ENCODE measurements at places on chromosomes 6 and 20.
A peak's percentile ranks its signal among the peaks of the same experiment; 100 is the strongest.

DNA sequence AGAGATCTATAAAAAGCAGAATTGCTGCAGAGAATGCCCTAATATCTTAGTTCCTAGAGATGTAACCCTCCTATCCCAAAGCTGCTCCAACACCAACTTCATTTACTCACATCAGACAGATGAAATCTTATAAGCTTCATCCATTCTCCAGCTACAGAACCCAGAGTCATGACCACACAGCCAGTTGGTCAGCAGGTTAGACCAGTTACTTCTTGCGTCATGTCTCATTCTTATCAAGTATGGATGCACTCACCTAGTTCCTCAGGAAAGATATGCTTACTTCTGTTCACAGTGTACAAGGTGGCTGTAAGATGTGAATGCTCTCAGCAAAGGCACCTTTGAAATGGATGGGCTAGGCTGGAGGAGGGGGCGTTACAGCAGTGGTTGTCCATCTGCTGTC, 47.9 kb upstream of the ISM1 start:
- no peak for DNase-seq

DNA sequence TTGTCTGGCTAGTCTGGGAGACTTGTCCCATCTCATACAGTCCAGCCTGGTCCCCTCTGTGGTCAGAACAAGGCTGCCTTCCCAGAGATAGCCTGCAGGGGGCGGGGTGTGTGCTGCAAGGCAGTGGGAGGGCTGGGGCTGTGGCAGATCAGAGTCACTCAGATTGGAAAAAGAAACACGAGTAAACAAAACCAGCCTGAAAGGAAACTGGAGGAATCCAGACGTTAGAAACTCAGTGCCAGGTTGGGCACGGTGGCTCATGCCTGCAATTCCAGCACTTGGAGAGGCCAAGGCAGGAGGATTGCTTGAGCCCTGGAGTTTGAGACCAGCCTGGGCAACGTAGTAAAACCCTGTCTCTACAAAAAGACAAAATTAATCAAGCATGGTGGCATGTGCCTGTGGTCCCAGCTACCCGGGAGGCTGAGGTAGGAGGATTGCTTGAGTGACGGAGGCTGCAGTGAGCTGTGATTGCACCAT, 20.2 kb downstream of the LEMD2 start:
- peak; percentile 47 for DNase-seq

GRCh38 chr6:12356983-12357972, 67.1 kb downstream of the EDN1 start:
- no peak for DNase-seq

DNA sequence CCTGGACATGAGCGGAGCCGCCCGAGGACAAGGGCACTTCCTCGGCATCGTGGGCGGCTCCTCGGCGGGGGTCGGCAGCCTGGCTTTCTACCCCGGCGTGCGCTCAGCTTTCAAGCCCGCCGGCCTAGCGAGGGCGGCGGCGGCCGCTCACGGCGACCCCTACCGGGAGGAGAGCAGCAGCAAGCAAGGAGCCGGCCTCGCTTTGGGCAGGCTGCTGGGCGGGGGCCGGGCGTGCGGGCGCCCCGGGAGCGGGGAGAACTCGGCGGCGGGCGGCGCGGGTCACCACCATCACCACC, 6.7 kb downstream of the PRDM13 start:
- DNase-seq: no peak

GRCh38 chr20:47784599-47785310, 526 bp downstream of the SULF2 start:
- DNase-seq: no peak

DNA sequence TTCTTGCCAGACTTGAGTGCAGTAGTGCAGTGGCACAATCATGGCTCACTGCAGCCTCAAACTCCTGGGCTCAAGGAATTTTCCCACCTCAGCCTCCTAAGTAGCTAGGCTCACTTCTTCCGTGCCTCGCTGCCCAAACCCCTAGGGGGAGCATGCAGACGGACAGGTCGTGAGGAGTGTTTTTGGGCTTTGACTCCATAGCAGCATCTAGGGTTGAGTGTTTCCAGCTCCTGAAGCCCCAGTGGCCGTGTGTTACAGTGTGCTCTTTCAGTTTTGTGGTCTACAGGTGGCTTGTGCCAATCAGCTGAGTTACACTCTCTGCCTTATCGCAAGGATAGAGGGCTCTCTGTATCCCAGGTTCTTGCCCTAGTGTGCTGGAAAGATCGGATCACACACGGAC, 33.4 kb downstream of the NCOA3 start:
- DNase-seq: no peak

- no peak for DNase-seq
Observed at GRCh38 chr20:9480066-9480465, 34.3 kb upstream of the LAMP5 start.

DNA sequence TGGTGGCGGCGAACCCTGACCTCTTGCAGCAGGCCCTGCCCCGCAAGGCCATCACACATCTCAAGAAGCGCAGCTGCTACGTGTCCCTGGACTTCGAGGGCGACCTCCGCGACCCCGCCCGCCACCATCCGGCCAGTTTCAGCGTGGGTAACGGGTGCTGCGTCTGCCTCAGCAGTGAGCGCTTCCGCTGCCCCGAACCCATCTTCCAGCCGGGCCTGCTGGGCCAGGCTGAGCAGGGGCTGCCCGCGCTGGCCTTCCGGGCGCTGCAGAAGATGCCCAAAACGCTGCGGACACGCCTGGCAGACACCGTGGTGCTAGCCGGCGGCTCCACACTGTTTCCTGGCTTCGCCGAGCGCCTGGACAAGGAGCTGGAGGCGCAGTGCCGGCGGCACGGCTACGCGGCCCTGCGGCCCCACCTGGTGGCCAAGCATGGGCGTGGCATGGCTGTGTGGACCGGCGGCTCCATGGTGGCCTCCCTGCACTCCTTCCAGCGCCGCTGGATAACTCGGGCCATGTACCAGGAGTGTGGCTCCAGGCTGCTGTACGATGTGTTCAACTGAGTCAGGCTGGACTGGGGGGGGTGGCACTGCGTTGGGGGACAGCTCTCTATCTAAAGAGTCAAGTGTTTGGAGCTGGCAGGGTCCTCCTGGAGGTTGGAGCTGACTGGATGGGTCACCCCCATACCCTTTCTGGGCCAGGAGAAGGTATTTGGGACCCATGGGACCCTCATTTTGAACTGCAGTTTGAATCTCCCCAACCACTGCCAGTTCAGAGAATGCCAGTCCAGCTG, 1.1 kb downstream of the ACTL10 start:
- DNase-seq: peak; percentile 67

- no peak for DNase-seq
Observed at GRCh38 chr6:145632971-145633370, 102.3 kb downstream of the EPM2A start.

- DNase-seq: no peak
Observed at GRCh38 chr6:155200012-155200411, 63.8 kb upstream of the CLDN20 start.

GRCh38 chr6:116933485-116933884, 56.4 kb downstream of the RFX6 start:
- no peak for DNase-seq

DNA sequence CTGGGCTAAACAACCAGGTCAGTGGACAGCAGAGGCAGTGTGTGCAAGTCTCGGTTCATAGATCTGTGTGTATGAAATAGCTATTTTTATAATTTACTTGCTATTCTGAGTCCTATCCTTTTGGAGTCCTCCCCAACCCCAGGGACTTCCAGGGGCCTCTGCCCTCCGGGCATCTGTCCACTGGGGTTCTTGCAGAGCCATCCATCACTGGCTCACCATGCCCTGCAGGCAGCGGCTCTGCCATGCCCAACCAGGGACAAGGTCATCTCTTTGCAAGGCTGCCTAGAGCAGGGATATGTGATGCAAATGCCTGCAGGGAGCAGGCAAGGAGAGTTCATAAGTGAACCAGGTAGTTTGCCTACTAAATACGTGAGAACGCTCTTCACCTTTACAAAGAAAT, 10.5 kb upstream of the BEND3 start:
- no peak for DNase-seq

- DNase-seq: no peak
Observed at GRCh38 chr6:91886183-91886795, 1299.4 kb upstream of the MAP3K7 start.

DNA sequence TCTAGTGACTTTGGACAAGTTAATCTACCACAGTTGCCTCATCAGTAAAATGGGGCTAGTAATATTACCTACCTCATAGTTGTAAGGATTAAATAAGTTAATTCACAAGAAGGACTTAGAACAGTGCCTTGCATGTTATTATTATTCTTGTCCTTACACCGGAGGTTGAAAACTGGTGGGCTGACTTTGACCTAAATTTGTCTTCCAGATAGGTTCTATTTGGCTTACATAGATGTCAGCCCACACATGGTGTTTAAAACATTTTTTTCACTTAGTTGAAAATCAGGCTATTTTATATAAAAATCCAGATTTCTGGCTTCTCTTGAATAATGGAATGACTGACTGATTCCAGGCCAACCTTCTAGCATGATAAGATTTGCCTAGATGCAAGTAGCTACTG, 3.2 kb downstream of the SYS1 start:
- no peak for DNase-seq

DNA sequence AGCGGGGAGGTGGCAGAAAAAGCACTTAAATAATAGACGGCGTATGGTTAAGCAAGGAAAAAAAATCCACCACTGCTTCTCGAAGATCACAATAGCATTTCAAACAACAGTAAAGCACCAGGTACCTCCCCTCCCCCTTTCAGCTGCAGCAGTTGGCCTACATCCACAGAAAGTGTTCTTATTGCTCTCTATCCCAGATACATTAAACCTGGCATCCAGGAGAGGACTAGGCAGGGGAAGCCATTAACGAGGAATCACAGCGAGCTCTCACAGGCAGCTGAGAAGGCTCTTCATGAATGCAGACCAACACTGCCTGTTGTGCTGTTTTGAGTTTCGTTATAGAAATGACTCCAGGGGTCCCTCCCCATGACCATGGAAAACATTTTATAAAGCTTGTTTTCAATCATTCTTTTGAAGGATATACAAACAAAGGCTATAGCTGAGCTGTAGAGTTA, 11.8 kb downstream of the FYN start:
- no peak for DNase-seq

- DNase-seq: no peak
Observed at GRCh38 chr6:152461556-152461955, 175.6 kb downstream of the SYNE1 start.
